ENCODE measurements at places on chromosomes 12 and 14. TPM values are rescaled to one million over a fixed set of nuclear protein-coding genes. Genes with fewer than 3 reads are reported as not detected.
A peak's percentile ranks its signal among the peaks of the same experiment; 100 is the strongest.

GRCh38 chr14:24692382-24693352, 58.7 kb upstream of the GZMB start:
- H3K27ac ChIP-seq = no peak overlapping the region
- DNase-seq = peak; percentile 55
- H3K36me3 ChIP-seq = no peaks in the 10 kb centered on the region
- H3K4me1 ChIP-seq = peaks cover 8% of the 10 kb centered on the region
- H3K27me3 ChIP-seq = no peaks in the 10 kb centered on the region
- no peak overlapping the region for H3K4me3 ChIP-seq

- no peaks in the 10 kb centered on the region for H3K27me3 ChIP-seq
- H3K27ac ChIP-seq = no peak overlapping the region
- peaks cover 53% of the 10 kb centered on the region for H3K36me3 ChIP-seq
- H3K4me1 ChIP-seq = peaks cover 20% of the 10 kb centered on the region
- H3K4me3 ChIP-seq = no peak overlapping the region
Measured at GRCh38 chr12:2583642-2584401, 210.9 kb upstream of the FKBP4 start.

AVPR1A gene
- total RNA-seq = 12.9 TPM

GRCh38 chr14:95215094-95215725, 57.9 kb upstream of the DICER1 start:
- no peaks in the 10 kb centered on the region for H3K4me1 ChIP-seq
- no peak overlapping the region for H3K4me3 ChIP-seq
- no peaks in the 10 kb centered on the region for H3K36me3 ChIP-seq
- no peaks in the 10 kb centered on the region for H3K27me3 ChIP-seq
- H3K27ac ChIP-seq = no peak overlapping the region

DNA sequence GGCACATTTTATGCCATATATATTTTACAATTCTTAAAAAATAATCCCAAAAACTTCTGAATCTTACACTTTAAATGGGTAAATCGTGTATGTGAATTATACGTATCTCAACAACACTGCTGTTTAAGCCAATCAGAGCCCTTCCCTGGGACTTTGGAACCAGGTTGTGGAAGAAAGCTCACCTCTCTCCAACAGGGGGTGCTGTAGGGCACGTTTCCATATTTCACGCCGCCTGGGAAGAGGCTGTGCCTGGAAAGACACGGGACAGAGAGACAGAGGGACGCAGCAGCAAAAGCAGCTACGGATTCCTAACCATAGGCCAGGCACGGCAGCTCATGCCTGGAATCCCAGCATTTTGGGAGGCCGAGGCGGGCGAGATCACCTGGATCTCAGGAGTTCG, 29.4 kb upstream of the FBRSL1 start:
- no peaks in the 10 kb centered on the region for H3K27me3 ChIP-seq
- no peaks in the 10 kb centered on the region for H3K4me1 ChIP-seq
- no peaks in the 10 kb centered on the region for H3K36me3 ChIP-seq
- H3K4me3 ChIP-seq = no peak overlapping the region
- no peak overlapping the region for H3K27ac ChIP-seq
- no peak for DNase-seq

CCDC177 gene
- total RNA-seq = not detected

- no peaks in the 10 kb centered on the region for H3K27me3 ChIP-seq
- DNase-seq = peak; percentile 75
- H3K27ac ChIP-seq = no peak overlapping the region
Measured at GRCh38 chr14:101200650-101201516, 297.4 kb upstream of the RTL1 start.

- DNase-seq = no peak
- H3K4me3 ChIP-seq = peak overlapping the region; percentile 21
- peaks cover 54% of the 10 kb centered on the region for H3K4me1 ChIP-seq
- H3K27ac ChIP-seq = peak overlapping the region; percentile 60
- no peaks in the 10 kb centered on the region for H3K27me3 ChIP-seq
- peaks cover 5% of the 10 kb centered on the region for H3K36me3 ChIP-seq
Measured at GRCh38 chr12:12505544-12506495, 56.8 kb downstream of the DUSP16 start.

GPX2 gene
- total RNA-seq = not detected

- no peaks in the 10 kb centered on the region for H3K36me3 ChIP-seq
- H3K27me3 ChIP-seq = no peaks in the 10 kb centered on the region
- H3K4me3 ChIP-seq = no peak overlapping the region
Measured at GRCh38 chr12:51759175-51759574, 89.3 kb downstream of the FIGNL2 start.

DNA sequence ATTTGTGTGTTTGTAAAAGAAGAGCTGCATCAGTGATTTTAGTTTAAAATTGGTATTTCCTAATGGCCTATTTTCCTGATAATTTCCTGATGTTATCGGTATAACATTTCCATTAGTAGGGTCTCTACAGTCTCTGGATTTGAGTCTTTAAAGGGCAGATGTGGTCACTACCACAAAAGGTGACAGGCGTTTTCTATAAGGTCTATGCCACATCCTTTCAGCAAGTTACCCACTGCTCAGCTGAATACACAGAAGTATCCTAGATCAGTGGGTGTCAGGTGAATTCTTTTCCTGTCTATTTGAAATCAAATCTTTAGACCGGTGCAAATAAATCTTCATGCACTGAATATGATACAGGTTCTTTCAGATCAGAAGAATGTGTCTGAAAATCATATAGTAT, 90.2 kb downstream of the LIN7A start:
- no peaks in the 10 kb centered on the region for H3K4me1 ChIP-seq
- DNase-seq = no peak
- no peak overlapping the region for H3K4me3 ChIP-seq

DNA sequence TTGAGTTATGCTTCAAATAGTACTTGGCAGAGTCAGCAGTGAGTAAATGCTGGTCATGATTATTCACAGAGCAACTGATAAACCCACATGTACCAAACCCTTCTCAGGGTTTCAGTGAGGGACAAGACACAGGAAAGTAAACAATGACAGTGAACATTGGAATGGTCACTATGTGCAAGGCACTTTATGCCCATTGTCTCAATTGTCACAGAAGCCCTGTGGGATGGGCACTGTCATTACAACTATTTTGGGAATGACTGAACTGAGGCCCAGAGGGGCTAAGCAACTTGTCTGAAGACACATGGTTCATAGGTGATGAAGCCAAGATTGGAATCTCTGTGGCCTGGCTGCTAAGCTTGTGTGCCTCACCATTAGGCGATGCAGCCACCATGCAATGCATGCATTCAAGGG, 238.5 kb downstream of the RBM19 start:
- no peak for DNase-seq
- no peaks in the 10 kb centered on the region for H3K4me1 ChIP-seq
- H3K36me3 ChIP-seq = no peaks in the 10 kb centered on the region
- no peak overlapping the region for H3K27ac ChIP-seq
- no peak overlapping the region for H3K4me3 ChIP-seq

DNA sequence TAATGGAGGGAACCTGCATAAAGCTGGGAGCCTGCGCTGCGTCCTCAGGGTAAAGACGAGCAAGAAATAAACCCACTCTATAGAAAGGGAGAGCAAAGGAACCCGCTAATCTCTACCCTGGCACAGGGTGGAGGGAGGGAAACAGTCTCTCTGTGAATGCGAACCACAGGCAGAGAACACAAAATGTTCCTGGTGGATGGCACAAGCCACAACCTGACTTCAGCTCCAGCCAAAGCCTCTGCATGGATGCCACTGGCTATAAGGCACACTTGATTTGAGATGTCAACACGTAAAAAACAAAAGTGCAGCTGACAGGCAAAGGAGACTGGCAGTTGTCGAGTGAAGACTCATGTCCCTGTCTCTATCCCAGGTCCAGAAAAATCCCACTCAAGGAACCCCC, 32.4 kb downstream of the CHGA start:
- peaks cover 41% of the 10 kb centered on the region for H3K4me1 ChIP-seq
- no peaks in the 10 kb centered on the region for H3K27me3 ChIP-seq
- no peak for DNase-seq
- no peak overlapping the region for H3K27ac ChIP-seq

GRCh38 chr12:29159661-29160060, 10.6 kb downstream of the FAR2 start:
- no peak overlapping the region for H3K4me3 ChIP-seq
- no peaks in the 10 kb centered on the region for H3K36me3 ChIP-seq
- no peak for DNase-seq

GRCh38 chr12:26047401-26048226, 77.2 kb downstream of the BHLHE41 start:
- peaks cover 54% of the 10 kb centered on the region for H3K4me1 ChIP-seq
- no peaks in the 10 kb centered on the region for H3K27me3 ChIP-seq
- no peak overlapping the region for H3K4me3 ChIP-seq
- no peaks in the 10 kb centered on the region for H3K36me3 ChIP-seq
- DNase-seq = no peak

FAIM2 gene
- total RNA-seq = 10.3 TPM

DNA sequence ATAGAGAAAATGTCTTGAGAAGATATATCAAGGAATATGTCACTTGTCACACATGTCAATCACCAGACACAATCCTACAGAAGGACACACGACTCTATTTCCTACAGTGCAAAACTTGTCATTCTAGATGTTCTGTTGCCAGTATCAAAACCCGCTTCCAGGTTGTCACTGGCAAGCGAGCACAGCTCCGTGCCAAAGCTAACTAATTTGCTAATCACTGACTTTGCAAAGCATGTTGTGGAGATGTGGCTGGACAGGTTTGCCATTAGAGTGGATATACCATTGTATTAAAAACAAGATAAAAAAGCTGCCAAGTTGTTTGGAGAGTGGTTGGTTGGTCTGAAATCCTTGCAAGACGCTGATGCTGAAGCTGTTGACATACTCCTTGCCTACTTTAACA, 7.9 kb upstream of the SGPP1 start:
- H3K27ac ChIP-seq = no peak overlapping the region
- H3K4me1 ChIP-seq = no peaks in the 10 kb centered on the region
- no peaks in the 10 kb centered on the region for H3K36me3 ChIP-seq
- DNase-seq = no peak
- H3K27me3 ChIP-seq = no peaks in the 10 kb centered on the region

RD3L gene
- not detected for total RNA-seq

- no peak overlapping the region for H3K27ac ChIP-seq
- H3K4me3 ChIP-seq = no peak overlapping the region
- no peaks in the 10 kb centered on the region for H3K4me1 ChIP-seq
- no peak for DNase-seq
- H3K27me3 ChIP-seq = no peaks in the 10 kb centered on the region
Measured at GRCh38 chr14:81594012-81594411, 60.4 kb upstream of the SEL1L start.

- no peak overlapping the region for H3K27ac ChIP-seq
- peaks cover 17% of the 10 kb centered on the region for H3K4me1 ChIP-seq
- H3K4me3 ChIP-seq = no peak overlapping the region
- no peaks in the 10 kb centered on the region for H3K36me3 ChIP-seq
Measured at GRCh38 chr12:119292893-119293630, 41.5 kb upstream of the CCDC60 start.

MYL2 gene
- not detected for total RNA-seq

DNA sequence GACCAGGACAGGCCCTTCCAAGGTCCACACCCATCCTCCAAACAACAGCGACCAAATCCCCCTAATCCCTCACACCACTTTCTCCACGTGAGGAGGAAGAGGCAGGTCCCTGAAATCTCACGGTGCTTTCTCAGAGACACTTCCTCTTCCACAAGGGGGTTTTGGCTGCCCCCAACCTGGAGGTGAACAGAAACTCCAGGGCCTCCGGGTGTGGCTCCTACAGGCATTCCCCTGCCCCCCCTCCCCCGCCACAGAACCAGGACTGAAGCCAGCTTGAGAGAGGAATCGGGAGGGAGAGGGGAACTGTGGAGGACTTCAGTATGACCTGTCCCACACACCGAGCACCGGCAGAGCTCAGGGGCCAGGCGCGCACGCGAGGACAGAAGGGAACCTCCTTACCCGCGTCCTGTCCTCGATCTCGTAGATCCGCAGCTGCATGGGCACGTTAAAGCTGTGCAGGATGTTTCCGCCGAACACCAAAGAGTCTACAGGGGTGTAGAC, 60.2 kb downstream of the KDM2B start:
- peaks cover 24% of the 10 kb centered on the region for H3K4me1 ChIP-seq
- no peak for DNase-seq
- H3K27me3 ChIP-seq = no peaks in the 10 kb centered on the region
- H3K4me3 ChIP-seq = no peak overlapping the region
- H3K36me3 ChIP-seq = peaks cover 7% of the 10 kb centered on the region

DEGS2 gene
- total RNA-seq = 0.06 TPM

DNA sequence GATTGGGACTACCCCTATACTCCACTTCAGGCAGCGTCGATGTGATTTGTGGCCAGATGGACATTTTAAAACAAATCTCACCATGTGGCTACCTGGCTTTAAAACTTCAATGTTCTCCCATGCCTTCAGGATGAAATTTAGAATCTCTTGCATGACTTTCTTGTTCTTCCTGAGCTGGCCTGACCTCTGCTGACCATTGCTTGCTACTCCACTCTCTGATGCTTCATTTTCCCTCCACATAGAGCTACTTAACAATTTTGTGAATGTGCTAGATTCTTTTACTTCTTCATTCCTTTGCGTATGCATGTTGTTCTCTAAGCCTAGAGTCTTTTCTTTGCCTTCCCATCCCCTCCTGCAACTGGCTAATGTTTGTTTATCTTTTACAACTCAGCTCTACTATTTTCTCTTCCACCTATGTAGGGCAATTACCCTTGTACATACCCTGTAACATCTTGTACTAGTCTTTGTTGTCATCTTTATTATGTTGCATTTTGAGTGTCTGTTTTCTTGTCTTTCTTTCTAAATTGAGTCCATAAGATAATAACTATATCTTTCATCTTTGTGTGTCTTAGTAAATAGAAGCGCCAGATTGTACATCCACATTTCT, 41.2 kb downstream of the YLPM1 start:
- no peak for DNase-seq
- H3K27ac ChIP-seq = no peak overlapping the region
- H3K4me1 ChIP-seq = no peaks in the 10 kb centered on the region
- no peak overlapping the region for H3K4me3 ChIP-seq
- no peaks in the 10 kb centered on the region for H3K27me3 ChIP-seq

ZC2HC1C gene
- 7.1 TPM for total RNA-seq

EFS gene
- total RNA-seq = 10.1 TPM

SERPINA1 gene
- total RNA-seq = 2.3 TPM

NOS1 gene
- total RNA-seq = 2.5 TPM

DNA sequence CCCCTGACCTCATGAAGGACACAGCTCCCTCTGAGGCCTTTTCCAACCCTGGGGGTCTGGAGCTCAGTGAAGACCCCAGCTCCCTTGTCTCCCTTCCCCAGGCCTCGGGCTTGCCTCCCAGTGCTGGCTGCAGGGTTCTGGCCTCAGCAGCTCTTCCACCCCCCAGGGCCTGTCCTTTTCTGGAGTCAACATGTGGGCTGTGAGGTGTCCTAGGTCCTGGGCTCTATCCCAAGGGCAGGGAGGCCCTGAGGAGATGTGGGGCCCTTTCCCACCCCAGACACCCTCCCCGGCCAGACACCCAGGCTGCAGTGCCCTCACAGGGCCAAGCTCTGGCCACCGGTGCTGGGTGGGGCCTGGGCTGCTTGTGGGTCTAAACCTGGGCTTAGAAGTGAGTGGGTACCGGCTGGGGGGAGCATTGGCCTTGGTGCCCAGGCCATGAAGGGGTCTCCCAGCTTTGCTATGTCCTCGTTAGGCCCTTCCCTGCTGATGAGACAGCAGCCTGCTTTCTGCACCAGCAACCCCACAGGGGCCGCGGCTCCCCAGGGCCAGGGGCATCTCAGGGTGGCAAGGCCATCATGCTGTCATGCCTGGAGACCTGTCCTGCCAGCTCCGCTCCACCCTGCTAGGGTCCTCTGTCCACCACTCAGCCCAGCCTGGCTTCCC, 2.7 kb upstream of the CRIP2 start:
- no peaks in the 10 kb centered on the region for H3K27me3 ChIP-seq
- peak overlapping the region; percentile 84 for H3K27ac ChIP-seq
- H3K4me1 ChIP-seq = peaks cover 91% of the 10 kb centered on the region
- no peak overlapping the region for H3K4me3 ChIP-seq
- no peaks in the 10 kb centered on the region for H3K36me3 ChIP-seq

ART4 gene
- total RNA-seq = 0.83 TPM

GRCh38 chr14:69152181-69152901, 578 bp downstream of the DCAF5 start:
- no peaks in the 10 kb centered on the region for H3K36me3 ChIP-seq
- DNase-seq = no peak
- peaks cover 44% of the 10 kb centered on the region for H3K4me1 ChIP-seq
- H3K4me3 ChIP-seq = peak overlapping the region; percentile 98
- H3K27me3 ChIP-seq = no peaks in the 10 kb centered on the region
- H3K27ac ChIP-seq = peak overlapping the region; percentile 100

All from esophagus muscularis mucosa (tissue), 4 donors.